Brain (organoid and tissue), 16 donors: ENCODE measurements at places on chromosomes 16 and 17.
A peak's percentile ranks its signal among the peaks of the same experiment; 100 is the strongest.

DNA sequence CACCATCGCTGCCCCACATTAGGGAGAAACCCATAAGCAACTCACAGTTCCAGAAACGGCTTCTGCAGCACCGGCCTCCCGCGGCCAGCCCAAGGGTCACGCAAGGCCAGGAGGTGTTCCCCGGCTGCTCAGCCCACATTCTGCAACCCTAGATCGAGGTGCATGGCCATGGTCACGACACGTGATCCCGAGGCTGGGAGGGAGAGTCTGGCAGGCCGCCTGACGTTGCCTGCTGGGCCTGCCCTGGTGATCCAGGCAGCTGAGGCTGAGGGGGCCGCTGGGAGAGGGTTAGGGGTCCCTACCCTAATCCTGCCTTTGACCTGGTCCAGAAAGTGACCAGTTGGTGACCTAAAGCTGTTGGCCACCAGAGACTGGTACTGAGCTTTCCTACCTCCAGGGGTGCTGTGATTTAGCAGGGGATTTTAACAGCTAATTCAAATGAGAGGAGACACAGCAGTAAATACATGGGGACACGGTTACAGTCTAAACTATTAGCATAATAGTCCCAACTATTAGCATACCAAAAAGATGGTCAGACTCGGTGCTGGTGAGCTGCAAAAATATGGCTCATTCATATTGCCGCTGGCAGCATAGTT lies 97.4 kb upstream of the CIBAR2 start:
- no peak for DNase-seq

DNA sequence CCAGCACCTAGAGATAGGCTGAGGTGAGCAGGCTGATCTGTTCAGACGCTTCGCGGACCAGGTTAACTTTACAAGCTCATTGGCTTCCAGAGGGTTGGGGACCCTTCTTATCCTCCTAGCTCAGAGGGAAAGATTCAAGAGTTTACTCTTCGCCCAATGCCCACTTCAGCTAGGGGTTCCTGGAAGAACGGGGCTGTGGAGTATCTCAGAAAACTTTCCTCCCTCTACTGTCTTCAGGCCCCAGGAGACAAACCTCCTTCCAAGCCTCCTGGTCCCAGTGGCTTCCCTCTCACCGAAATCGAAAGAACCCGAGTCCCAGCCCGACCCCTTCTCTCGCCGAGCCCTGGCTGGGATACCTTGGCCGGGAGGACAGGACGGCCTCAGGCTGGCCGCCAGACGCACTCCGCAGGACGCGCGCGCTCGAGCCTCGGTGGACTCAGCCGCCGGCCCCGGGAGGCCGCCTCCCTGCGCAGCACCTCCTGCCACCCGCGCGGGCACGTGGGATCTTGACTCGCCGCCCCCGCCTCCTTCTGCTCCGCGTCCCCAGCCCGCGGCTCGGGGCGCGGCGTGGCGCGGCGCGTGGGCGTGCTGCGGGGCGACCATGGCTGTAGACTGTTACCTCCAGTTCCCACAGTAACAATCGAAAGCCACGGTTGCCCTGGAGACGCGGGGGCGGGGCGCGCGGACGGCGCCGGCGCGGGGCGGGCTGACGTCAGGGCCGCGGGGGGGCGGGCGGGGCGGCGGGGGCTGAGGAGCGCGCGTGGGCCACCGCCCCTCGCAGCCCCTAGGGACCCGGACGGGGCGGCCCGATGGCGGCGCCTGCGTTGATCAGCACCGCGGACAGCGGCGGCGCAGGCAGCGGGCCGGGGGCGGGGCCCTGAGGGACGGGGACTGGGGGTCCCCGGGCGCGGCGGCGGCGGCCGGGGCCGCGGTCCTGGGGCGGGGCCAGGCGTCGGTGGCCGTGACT lies 5.3 kb upstream of the HIC1 start:
- DNase-seq = peak; percentile 85

DNA sequence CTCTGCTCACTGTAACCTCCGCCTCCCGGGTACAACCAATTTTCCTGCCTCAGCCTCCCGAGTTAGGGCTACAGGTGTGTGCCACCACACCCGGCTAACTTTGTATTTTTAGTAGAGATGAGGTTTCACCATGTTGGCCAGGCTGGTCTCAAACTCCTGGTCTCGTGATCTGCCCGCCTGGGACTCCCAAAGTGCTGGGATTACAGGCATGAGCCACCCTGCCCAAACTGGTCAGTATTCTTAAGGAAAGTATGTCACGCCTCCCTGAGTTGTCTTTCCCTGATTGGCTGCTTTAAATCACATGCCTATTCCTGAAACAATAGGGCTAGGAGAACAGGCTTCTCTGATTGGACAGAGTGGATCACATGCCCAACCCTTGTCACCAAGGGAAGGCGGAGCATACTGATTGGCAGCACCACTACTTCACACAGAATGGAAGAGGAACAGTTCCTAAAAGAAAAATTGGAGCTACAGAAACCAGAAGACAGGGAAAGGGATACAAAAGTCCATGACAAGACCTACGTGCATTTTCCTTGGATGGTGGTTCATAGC lies 17.6 kb upstream of the CYB5B start:
- DNase-seq = no peak

GRCh38 chr16:86570558-86571529 lies 4.2 kb downstream of the FOXC2 start:
- DNase-seq = no peak

DNA sequence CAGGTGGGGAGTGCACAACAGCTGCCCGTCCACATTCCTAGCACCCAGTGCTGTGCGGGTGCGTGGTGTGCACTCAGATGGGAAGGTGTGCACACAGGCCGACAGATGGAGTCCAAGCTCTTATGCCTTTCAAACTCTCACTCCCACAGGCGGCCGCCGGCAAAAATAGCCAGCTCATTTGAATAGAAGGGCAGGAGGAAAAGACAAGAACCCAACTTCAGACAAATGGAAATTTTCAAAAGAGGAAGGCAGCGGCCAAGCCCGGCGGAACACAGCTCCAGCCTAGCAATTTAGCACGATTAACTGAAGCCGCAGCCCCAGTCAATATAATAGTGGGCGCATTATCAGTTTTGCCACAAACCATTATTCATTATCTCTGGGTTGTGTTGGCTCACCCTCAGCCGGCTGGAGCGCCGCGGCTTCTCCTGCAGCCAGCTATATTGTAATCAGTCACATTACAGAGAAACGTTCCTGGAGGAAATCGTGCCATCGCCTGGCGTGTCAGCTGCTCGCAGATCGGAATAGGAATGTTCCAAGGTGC lies 103.9 kb upstream of the SEC14L1 start:
- DNase-seq = peak; percentile 86

DNA sequence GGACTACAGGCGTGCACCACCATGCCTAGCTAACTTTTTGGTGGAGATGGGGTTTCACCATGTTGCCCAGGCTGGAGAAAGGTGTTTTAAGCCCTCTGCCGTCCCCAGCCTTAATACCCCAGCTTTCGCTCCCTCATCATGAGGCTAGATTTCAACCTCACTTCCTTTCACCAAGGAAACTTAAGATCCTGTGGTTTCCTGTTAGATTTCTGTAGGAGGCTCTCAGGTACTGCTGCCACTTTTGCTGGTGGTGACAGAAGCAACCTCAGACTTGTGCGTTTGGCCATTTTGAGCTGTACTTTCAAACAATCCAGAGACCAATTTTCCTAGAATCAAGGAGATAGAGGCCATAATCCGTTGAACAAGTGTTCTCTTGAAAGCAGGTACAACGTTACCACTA lies 36.2 kb downstream of the MPHOSPH6 start:
- no peak for DNase-seq

GRCh38 chr16:10182222-10183053 lies at the start of gene GRIN2A:
Gene GRIN2A, minus strand, starts transcription at chr16:10182428. Its CDS starts 2,017 bp downstream, at chr16:10180411.
- DNase-seq = peak; percentile 42

GRCh38 chr16:89537549-89537925 lies 22.9 kb upstream of the RPL13 start:
- DNase-seq = no peak

DNA sequence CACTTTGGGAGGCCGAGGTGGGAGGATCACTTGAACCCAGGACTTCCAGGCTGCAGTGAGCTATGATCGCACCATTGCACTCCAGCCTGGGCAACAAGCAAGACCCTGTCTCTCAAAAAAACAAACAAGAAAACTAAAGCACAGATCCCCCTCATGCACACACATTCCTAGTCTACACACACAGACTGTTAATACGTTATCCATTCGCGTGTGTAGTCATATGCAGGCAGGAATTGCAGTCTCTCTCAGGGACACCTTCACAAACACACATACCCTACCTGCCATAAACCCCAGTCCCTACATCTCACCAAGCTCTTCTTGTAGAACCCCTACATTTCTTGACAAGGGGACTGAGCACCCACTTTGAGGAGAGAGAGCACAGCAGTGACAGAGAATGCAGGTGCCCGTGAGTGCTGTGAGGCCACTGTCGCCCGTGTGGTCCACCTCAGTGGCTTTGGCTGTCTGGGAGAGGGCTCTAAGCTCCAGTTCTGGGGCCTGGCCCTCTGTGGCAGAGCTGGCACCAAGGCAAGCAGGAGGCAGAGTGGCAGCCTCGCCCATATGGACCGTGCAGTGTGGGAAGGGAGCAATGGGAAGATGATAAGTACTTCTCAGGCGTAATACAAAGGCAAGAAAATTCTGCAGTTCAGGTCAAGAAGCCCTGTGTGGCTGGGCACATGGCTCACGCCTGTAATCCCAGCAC lies 59.0 kb upstream of the RPH3AL start:
- DNase-seq = no peak

DNA sequence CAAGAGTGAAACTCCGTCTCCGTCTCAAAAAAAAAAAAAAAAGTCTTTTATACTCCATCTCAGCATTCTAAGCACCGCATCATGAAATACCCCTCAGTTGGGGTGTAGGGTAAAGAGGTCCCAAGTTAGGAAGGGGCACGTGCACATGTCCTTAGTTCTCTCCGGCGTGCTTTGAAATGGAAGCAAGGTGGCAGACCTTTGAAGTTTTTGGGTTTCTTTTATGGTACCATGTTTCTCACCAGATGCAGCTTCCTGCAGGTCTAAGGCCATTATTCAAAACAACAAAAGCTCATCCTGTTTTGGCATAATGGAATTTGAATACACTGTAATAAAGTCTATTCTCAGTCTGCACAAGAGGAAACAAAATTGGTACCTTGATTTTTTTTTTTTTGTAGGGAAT lies 9.6 kb downstream of the EMC8 start:
- DNase-seq = no peak

- DNase-seq = no peak
Observed at GRCh38 chr16:4780235-4780634, 7.9 kb downstream of the SEPTIN12 start.
